ENCODE measurements at places on chromosomes 16 and 17.

DNA sequence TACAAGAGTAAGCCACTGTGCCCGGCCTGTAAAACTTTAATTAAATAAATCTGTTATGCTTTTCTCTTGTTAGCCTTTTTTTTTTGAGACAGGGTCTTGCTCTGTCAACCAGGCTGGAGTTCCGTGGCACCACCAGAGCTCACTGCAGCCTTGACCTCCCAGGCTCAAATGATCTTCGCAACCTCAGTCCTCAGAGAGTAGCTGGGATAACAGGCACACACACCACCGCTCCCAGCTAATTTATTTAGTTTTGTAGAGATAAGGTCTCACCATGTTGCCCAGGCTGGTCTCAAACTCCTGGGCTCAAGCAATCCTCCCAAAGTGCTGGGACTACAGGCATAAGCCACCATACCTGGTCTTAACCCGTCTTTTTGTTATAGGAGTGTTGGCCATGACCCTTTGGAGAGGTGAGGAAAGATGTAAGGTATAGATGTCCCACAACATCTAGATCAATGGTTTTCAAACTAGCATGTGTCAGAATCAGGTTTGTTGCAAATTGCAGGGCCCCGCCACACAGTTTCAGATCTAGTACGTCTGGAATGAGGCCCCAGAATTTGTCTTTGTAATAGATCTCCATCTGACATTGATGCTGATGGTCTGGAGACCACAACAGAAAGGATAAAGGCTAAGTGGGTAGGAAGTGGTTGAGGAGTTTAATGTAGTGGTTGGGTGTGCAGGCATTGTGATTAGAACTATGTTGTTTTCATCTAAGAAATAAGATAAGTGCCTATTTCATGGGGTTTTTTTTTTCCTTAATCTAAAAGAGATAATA, 4.3 kb upstream of the GGA2 start:
- DNase-seq: no peak

DNA sequence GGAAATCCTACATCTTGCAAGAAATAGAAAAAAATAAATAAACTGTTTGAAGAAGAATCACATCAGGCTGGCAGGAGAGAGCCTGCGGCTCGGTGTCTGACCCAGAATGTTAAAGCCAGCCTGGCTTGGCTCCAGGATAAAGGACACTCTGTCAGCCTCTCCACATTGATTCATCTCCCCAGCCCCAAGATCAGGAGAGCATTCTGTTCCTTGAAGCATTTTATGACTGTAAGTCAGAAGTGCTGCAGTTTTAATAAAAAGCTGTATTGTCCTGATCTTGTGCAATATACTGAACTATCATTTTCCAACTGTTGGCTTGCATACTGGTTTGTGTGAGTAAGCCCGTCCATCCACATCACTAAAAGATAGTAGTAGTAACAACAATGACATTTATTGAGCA, 426.6 kb downstream of the HAPSTR1 start:
- peak; percentile 8 for DNase-seq

- no peak for DNase-seq
Observed at GRCh38 chr17:39393736-39394135, 7.7 kb downstream of the FBXL20 start.

DNA sequence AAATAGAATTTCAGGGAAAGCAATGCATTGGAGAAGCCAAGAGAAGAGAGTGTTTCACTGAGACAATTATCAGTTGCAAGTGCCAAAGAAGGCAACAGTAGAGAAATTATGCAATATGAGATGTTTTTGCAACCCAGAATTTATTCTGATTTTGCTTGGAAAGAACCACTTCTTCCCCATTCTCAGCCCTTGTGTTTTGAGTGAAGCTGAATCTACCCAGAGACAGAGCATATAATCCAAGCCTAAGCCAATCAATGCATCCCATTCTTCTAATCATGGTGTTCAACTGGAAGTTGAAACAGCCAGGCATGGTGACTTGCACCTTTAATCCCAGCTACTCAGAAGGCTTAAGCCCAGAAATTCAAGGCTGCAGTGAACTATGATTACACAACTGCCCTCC, 6.9 kb upstream of the SCNN1G start:
- DNase-seq: no peak

GRCh38 chr17:83114706-83115105, 35.3 kb downstream of the METRNL start:
- DNase-seq: no peak

DNA sequence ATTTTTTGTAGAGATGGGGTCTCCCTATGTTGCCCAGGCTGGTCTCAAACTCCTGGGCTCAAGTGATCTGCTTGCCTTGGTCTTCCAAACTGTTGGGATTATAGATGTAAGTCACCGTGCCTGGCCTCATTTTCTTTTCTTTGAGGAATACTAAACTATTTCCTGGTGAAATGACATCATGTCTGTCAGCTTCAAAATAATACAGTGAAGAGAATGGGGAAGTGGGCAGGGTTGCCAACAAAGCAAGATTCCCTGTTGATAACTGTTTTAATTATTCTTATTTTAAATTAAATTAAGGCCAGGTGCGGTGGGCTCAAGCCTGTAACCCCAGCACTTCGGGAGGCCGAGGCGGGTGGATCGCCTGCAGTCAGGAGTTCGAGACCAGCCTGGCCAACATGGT, 21.1 kb downstream of the PIPOX start:
- DNase-seq: no peak

DNA sequence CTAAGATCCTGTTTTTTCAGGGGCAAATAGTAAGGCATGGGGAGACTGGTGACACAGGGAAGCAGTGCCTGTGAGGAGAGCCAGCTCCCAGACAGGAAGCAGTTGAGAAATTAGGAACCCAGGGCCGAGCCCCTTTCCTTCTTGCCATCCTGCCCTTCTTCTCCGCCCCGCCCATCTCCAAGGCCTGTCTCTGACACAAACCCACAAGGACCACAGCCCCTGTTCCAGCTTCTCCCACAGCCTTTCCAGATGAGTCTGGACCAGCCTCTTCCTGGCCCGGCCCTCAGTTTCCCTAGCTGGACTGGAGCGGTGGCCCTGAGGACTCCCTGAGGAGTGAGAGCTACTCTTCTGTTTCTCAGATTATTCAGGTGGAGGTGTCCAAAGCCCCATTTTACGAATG, 9.9 kb downstream of the CCDC102A start:
- DNase-seq: no peak

DNA sequence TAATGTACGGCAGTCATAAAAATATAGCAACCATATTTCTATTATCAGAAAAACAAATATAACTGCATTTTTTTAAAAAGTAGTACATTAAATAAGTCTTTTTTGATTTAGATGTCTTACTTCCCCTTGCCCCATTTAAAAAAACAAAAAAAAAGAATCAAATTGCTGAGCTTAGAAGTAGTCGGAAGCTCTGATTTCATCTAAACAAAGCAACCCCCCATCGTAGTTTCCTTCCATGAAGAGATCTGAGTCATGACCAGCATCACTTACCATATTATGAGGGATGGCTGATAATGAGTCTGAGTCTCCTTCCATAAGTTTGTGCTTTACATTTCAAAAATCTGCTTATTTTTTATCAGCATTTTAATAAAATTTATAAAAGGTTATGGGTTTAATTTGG, 86.2 kb downstream of the ITFG1 start:
- DNase-seq: no peak

DNA sequence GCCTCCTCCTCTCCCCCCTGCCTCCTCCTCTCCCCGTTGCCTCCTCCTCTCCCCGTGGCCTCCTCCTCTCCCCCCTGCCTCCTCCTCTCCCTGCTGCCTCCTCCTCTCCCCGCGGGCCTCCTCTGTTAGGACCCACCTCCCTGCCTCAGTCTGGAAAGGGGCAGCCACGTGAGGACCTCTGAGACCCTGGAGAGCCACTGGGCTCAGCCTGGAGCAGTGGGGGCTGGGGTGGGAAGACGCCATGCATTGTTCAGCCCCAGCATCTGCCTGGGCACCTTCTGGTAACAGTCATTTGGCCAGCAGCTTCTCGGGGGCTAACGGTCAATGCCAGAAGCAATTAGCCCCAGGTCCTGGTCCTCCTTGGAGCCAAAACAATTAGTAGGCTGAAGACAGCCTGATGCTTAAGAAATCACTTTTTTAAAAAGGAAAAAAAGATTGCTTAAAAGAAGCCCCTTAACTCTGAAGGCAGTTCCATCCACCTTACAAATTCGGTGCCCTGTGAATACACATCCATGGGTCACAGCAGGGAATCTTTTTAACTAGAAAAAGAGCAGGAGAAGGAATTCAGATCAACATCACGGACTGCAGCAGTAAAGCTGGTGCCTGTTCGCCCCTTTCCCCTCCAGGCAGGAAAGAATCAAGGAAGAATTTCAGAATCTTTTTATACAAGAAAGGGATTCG, 29.8 kb downstream of the NXN start:
- no peak for DNase-seq

GRCh38 chr17:48051706-48052486, 3.7 kb downstream of the NFE2L1 start:
- DNase-seq: peak; percentile 90

- DNase-seq: peak; percentile 54
Observed at GRCh38 chr17:76558198-76559095, 18.6 kb downstream of the PRCD start.

DNA sequence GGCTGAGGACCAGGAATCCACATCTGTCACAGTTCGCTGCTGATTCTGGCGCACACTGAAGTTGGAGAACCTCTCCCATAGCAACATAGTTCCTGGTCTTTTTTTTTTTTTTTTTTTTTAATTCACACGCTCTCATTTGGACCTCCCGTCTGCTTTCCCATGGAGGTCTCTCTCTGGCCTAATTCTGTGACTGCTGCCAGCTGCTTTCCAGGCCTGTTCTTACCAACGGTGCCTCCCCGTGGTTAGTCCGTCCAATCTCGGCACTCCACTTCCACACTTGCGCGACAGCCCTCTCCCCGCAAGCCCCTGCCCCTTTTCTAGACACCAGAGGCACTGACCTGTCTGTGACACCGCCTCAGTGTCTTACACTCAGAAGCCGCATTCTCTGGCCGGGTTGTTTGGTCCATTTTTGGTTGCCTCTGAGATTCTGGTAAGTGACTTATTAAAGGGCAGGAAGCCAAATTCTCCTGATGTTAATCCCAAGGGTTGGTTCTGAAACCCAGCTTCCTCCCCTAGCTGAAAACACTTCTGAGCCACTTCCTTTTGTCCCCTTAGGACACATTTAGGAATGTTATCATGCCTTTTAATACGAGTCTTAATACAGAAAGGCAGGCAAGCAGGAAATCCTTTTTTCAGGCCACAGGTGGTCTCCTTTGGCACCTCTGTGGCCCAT, 1.1 kb upstream of the AKTIP start:
- DNase-seq: no peak

GRCh38 chr16:86066811-86067210, 167.8 kb downstream of the IRF8 start:
- DNase-seq: no peak

DNA sequence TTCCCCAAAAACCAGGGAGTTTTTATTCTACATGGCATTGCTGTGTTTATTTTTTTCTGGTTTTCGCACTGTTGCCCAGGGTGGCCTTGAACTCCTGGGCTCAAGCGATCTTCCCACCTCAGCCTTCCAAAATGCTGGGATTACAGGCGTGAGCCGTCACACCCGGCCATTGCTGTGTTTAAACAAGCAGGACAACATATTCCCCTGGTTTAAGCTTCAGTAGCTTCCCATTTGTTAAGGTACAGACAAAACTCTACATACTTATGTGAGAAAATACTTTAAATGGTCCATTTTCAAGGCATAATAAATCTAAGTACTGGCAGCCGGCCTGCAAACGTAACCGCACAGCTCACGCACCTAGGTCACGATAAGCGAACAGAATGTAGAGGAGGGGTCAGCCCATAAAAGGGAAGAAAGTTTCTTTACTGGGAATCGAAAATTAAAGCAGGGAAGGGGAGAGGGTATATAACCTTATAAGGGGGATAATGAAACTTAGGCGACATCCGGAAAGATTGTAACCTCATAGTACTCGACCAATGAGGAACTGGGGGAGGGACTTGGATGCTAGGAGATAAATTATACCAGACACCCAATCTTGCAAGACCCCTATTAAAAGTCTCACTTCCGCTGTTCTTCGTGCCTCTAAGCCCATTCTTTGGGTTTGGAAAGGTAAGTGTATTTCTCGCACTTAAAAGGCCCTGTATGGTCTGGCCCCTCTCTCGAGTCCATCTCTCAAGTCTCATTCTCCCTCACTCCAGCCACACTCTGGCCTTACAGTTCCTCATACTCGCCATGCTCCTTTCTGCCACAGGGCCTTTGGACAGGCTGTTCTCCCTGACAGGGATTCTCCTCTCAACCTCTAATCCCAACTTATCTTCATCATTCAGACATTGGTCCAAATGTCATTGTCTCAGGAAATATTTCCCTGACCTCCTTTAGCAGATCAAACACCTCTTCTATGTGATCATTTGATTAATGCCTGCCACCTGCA, 59.2 kb downstream of the TEX14 start:
- no peak for DNase-seq

DNA sequence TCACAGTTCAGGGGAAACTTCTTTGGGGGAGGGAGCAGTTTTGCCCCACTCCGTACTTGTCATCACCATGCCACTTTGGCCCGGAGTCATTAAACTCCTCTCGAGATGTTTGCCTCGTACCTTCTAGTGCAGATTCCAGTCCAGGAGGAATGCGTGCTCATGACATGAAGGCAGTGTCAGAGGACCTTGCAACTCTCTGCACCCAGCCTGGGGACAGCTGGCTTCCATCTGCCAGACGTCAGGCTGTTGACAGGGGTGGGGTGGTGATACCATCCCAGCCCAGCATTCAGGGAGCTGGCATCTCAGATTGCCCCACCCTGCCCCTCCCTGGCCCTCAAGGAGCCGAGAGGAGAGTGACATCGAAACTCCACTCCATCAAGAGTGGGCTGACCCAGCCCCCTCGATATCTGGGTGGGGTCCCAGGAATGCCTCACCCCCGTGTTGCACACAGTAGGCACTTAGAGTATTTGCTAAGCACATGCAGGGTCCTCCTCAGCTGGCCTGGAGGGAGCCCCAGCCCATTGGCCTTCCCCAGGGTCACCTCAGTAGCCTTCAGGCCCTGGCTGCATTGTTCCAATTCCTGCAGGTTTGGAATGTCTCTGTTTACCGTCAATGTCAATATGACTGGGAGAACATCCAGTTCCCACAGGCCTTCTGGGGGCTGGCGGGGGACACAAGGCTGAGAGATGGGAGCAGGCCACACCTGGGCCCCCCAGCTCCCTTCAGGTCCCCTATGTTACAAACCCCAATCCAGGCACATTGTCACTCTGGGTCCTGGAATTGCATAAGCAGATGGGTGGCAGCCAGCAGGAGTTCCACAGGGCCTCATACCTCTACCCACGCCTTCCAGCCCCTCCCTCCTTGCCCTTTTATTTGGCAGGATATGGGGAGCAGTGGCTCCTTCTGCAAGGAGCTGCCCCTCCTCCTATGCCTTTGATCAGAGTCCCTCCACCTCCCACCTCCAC, 21.3 kb upstream of the EMP2 start:
- DNase-seq: peak; percentile 80

GRCh38 chr17:58280480-58281217, at the start of gene MPO:
Gene MPO, minus strand, starts transcription at chr17:58280935. Its CDS starts 177 bp downstream, at chr17:58280758.
- DNase-seq: no peak
